Stimulated activated CD8-positive, alpha-beta memory T cell treated with anti-CD3 and anti-CD28 coated beads, Interleukin-4, amount 100 ng/mL, for 1 hour (primary cell): ENCODE measurements at places on chromosomes 7 and 10.

DNA sequence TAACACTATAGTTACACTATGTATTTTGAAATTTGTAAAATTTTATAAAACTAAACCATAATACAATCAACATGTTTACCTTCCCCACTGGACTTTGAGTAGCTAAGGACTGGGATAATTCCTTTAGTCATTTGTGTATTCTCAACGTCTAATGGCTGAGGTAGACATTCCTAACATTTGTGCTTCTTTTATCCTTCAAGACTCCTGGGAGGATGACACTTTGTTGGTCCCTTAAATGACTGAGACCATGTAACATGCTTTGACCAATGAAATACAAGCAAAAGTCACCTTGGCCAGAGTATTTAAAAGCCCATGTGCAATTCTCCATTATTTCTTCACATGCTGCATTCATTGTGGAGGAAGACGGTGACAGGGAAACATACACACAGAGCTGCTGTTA is 18.5 kb downstream of the RAPGEF5 start:
- DNase-seq = no peak

DNA sequence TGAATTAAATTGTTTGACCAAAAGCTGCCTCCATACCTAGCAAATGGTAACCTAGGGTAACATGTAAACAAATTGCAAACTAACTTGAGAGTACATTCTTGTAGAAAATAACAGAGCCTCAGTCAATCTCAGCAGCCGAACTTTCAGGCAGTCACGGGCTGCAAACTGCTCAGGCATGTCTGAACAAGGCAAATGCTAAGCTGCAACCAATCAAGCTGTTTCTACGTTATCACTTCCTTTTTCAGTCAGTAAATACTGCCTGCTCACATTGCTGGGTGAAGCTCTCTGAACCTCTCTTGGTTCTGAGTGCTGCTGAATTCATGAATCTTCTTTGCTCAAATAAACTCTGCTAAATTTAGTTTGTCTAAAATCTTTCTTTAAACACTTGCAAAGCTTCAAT is 1212.4 kb downstream of the SORCS1 start:
- no peak for DNase-seq

DNA sequence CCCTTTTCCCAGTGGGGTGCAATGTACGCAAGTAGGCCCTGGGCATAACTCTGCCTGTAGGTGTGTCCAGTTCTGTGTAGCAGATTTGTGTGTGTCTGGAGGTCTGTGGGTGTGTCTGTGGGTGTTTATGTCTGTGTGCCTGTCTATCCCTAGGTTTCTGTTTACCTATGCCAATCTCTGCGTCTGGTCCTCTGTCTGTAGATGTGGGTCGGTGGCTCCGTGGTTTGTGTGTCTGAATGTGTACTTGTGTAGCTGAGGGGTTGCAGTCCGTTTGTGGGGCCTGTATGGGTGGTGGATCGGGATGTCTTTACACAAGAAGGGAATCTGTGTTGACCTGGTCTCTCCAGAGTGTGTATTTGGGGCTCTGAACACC is 932 bp downstream of the NYAP1 start:
- no peak for DNase-seq

- DNase-seq = no peak
Measured at GRCh38 chr7:151399906-151400305, 9.9 kb downstream of the WDR86 start.

DNA sequence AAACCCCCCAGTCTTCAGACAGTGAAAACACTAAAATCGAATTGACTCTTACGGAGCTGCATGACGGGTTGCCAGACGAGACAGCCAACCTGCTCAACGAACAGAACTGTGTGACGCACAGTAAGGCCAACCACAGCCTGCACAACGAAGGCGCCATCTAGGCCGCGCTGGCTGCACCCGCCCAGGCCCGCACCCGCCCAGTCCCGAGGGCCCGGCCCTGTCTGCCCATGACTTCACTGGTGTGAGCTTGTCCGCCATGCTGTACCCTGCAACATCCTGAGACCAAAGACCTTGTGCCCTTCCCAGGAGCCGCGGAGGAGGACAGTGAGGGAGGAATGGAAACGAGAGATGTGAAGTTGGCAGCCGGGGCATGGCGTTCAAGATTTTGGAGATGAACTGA is 116.1 kb downstream of the NT5C2 start:
- no peak for DNase-seq

GRCh38 chr7:135260470-135260869 is 26.8 kb downstream of the STRA8 start:
- no peak for DNase-seq
